Heart left ventricle (tissue), 16 donors: ENCODE measurements at places on chromosomes 4 and X. TPM values are rescaled to one million over a fixed set of nuclear protein-coding genes. Genes with fewer than 3 reads are reported as not detected.

DNA sequence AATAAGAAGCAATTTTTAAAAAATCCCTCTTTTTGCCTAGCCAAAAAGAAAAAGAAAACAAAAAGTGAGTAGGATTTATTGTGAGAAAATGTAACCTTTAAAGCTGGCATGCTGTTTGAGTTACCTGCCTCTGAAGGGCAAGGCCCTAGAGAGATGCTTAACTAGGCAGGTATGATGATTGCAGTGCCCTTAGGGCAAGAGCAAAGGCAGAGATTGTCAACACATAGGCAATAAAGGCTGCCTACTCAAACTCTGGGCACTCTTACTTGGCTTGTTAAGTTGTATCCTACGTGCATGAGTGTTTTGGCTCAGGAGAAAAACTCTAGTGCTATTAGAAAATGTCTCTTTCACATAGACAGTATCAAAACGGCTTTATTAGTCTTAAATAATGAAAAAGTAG is 306.0 kb downstream of the RPA4 start:
- no peak for DNase-seq

- DNase-seq, result no peak
These were observed 607.3 kb downstream of the ANKRD50 start for GRCh38 chr4:124105212-124105611.

GRCh38 chrX:109831326-109831985 is 98.4 kb upstream of the ACSL4 start:
- DNase-seq, result no peak

- no peak for DNase-seq
These were observed 36.6 kb downstream of the FAM114A1 start for GRCh38 chr4:38904090-38904666.

DNA sequence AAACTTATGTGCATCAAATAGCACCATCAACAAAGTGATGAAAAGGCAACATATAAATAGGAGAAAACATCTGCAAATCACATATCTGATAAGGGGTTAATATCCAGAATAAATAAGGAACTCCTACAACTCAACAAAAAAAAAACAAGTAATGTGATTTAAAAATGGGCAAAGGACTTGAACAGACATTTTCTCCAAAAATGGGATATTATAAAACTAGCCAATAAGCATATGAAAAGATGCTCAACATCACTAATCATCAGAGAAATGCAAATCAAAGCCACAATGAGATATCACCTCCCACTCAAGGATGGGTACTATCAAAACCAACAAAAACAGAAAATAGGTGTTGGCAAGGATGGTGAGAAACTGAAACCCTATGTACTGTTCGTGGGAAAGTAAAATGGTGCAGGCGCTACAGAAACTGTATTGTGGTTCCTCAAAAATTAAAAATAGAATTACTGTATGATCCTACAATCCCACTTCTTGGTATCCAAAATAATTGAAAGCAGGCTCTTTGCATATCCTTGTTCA is 2.4 kb downstream of the DNAJB14 start:
- DNase-seq, result no peak

- no peak for DNase-seq
These were observed 161.0 kb downstream of the CPXCR1 start for GRCh38 chrX:88908056-88908455.

- DNase-seq, result no peak
These were observed 159.2 kb downstream of the TECRL start for GRCh38 chr4:64250061-64250460.

GRCh38 chr4:81470456-81471297 is 1.0 kb downstream of the RASGEF1B start:
- peak; percentile 59 for DNase-seq

DNA sequence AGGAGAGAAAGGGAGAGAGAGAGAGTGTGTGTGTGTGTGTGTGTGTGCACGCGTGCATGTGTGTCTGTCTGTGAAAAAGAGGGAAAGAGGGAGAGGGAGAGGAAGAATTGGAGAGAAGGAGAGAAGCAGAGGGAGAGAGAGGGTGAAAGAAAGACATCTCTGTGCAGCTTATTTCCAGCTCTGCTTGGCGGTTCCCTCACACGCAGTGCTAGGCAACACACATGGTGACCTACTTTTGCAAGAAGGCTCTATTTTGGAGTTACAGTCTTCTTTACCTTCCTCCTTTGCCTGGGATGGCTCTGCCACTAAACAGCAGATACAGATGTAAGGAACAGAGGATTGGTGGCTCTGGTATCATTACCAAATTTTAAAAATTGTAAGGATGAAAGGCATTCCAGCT is 40.1 kb downstream of the SLC16A2 start:
- no peak for DNase-seq

DNA sequence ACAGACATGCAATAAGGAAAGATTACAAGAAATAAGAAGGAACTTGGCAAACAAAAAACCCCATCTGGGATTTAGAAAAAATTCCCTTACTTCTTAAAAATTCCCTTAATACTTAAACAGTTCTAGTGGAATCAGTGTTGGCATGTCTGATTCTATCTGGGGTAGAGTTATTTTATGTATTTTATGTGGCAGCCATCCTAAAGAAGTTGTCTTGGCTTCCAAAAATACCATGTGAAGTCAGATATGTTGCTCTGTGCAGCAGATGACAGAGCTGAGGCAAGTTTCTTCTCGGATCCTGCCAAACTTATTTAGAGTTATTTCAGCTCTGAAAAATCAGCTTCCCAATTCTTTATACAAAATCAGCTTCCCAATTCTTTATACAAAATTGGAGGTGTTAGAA is 14.7 kb downstream of the YY2 start:
- DNase-seq, result no peak

DNA sequence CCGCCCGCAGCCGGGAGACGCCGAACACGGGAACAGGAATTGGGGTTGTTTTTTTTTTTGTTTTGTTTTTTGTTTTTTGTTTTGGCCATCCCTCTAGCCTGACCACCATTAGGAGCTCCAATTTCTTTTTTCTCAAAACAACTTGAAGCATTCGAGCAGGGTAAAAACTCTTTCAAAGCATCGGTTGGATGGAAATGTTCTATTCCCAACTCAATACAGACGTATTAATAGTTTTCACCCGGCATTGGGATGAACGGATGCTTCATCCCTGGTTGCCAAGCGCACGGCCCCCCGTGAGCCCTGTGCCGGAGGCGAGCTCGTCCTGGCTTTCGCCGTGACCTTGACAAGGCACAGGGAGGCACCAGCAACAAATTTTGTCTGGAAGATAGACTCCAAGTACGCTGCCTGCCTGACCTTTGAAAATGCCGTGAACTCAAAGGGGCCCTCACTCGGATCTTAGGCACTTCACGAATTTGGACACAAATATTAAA is 352 bp upstream of the MAP3K15 start:
- no peak for DNase-seq

DNA sequence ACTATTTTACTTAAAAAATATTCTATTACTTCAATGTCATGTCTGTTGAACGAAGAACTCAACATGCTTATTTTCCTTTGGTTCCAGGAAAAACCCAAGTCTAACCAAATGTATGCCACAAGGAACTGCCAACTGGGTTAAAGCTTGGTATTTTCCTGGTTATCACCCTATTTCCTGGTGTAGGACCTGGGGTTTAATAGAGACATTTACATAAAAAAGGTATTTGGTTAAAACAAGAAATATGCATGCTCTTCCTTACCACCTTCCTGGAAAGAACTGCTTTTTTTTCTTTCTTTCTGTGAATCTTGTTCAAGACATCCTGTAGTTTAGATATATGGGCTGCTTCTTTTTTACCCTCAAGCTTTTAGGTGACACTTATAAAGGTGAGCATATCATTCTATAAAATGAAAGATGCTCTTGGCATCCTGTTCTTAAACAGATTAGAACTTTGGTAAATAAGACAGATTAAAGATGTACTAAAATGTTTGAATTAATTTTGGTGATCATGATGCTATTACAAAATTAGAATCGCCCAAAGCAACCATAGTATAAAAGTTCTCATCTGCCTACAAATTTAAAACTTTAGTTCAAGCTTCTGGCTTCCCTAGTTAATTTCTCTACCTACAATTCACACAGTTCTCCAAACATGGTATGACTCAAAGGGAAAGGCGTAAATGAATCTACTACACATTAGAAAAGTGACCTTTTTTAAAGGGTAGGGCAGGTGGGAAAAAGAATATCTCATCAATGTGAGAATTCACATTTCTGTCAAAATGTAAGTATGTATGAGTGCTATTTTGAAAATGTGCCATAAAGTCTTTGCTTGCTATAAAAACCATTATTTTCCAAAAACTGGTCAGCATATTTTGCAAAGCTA is 103.5 kb downstream of the CNOT6L start:
- DNase-seq, result no peak

DNA sequence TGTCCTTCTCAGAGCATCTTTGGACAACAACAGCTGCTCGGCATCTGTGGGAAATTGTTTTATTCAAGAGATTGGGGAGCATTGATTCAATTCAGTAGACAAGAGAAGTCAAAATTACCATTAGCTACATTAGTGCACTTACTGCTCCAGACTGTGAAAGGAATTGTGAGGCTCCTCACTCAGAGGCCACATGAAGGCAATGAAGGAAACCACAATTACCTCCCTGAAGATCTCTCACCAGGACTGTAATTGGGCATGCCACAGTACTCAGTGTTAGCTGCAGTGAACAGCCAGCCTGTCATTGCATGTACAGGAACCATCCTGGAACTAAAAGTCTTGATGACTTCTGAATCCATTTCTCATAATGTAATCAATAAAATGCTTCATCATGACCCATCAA is 144.8 kb downstream of the PPA2 start:
- no peak for DNase-seq

GRCh38 chrX:77060572-77060971 is 386.6 kb upstream of the FGF16 start:
- no peak for DNase-seq

DNA sequence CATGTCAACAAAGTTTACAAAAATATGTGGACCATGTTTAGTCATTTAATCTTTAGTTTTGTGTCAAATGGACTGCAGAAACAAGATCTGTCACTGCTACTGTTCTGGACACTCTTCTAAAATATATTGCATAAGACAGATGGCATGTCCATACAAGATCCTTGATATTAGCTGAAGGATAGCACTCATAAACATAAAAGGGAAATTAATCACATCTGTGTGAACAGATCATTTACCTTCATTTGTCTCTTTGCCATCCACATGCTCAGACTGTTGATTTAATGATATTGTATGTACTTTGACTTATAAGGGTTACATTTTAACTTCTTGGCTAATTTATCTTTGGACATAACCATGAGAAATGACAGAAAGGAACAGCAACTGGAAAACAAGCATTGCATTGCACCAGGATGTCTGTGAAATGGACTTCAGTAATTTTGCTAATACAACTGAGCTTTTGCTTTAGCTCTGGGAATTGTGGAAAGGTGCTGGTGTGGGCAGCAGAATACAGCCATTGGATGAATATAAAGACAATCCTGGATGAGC is at the start of gene UGT2B7:
Gene UGT2B7, plus strand, starts transcription at position 364 of the 546 bp plus-strand sequence. Its CDS starts 47 bp downstream, at position 411.
- DNase-seq, result no peak

- DNase-seq, result no peak
These were observed 74.7 kb downstream of the CLCN4 start for GRCh38 chrX:10231461-10231860.

DNA sequence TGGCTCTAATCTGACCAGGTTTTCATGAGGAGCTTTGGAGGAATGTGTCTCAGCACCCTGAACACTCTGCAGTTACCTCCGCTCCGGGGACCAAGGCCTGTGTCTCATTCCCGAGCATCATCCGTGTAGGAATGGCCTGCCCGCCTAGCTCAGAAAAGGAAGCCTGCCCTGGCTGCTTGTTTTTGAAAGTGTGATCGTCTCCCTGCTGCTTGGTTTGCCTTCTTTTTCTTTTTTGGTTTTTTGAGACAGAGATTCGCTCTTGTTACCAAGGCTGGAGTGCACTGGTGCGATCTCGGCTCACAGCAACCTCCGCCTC is 73.3 kb downstream of the CRLF2 start:
- DNase-seq, result no peak

- no peak for DNase-seq
These were observed 80.0 kb upstream of the MAB21L2 start for GRCh38 chr4:150501983-150502382.

- DNase-seq, result no peak
These were observed 28.3 kb upstream of the SERTM2 start for GRCh38 chrX:111483135-111483534.

DNA sequence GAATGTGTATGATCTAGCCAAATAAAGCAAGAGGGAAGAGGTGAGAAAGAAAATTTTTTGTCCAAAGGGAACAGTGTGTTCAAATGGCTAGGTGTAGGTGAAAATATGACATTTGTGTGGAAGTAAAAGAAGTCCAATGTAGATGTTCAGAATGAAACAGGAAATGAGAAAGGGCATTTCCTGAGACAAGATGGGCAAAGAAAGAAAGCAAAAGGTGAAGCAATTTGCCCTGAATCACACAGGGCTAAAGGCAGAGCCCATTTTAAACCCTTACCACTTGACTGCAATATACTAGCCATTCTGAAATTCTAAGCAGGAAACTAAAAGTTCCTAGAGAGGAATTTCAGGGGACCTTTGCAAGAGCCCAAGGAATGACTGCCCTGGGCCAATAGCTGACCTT is 36.0 kb downstream of the CLOCK start:
- no peak for DNase-seq

DNA sequence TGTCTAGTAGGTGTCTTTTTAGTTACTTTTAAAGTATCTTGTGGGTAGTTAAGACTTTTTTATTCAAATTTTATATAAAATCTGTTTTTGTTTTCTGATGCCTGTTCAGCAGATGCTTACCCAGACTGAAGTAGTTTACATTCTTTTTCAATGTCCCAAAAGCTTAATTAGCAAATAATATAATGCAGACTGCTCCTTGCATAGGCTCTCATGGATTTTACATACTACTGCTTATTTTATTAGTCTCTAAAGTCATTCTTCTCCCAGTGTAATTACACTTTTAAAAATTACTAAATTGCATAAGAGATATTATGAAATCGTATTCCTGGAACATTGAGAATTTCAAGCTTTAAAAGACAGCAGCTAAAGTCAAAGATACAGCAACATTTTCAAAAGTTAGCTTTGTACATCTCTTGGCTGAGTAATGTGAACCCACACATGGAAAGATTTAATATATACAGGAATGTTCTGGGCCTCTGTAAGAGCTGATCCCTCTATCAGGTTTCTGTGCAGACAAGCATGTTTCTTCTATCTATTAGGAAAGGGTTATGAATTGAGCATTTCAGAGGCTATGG is 148.4 kb upstream of the SPRY1 start:
- DNase-seq, result no peak

DNA sequence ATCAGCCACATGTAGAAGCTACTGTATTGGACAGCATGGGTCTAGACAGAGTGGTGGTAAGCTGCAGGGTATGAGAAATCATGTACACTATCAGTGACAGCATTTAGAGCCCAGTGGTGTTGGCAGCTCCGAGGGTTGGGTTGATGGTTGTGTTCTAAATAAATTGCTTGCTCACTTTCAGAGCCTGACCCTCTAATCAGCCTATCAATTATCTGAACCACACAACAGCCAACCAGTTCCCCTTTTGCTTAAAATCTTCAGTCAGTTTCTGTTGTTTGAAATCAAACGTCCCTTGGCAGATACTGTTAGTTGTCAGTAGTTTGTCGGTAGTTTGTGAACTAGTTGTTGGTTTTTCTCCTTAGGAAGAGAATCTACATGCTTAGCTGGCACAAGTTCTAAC is 99.8 kb upstream of the RAI2 start:
- DNase-seq, result no peak

GRCh38 chrX:124239324-124239723 is 93.1 kb upstream of the TEX13D start:
- no peak for DNase-seq

LAMP2 gene
- polyA plus RNA-seq, result 15.5 TPM

SYTL4 gene
- 2.3 TPM for polyA plus RNA-seq

STX18 gene
- polyA plus RNA-seq, result 18.0 TPM

C4orf46 gene
- polyA plus RNA-seq, result 2.4 TPM

KCTD8 gene
- not detected for polyA plus RNA-seq

RAB33A gene
- 0.23 TPM for polyA plus RNA-seq

MEPE gene
- not detected for polyA plus RNA-seq

SPATA18 gene
- 0.43 TPM for polyA plus RNA-seq

TEX11 gene
- not detected for polyA plus RNA-seq

KLHL4 gene
- polyA plus RNA-seq, result 1.5 TPM

LGI2 gene
- 1.3 TPM for polyA plus RNA-seq
